ENCODE measurements at places on chromosomes 13 and 19.

GRCh38 chr13:99977334-99977911, 4.2 kb upstream of the ZIC2 start:
- no peak for DNase-seq

GRCh38 chr19:42208612-42209011, 8.9 kb downstream of the DEDD2 start:
- no peak for DNase-seq

- DNase-seq: no peak
These were observed 15.4 kb downstream of the TLE5 start for GRCh38 chr19:3046698-3047495.

- no peak for DNase-seq
These were observed 31.9 kb upstream of the USPL1 start for GRCh38 chr13:30585748-30586262.

- no peak for DNase-seq
These were observed 384 bp downstream of the TRAPPC2B start for GRCh38 chr19:57363688-57364181.

- DNase-seq: no peak
These were observed 1563.2 kb upstream of the MIR17HG start for GRCh38 chr13:89784161-89784809.

- no peak for DNase-seq
These were observed 1.2 kb upstream of the FOXO1 start for GRCh38 chr13:40667622-40667978.

- DNase-seq: no peak
These were observed 1262.5 kb downstream of the EFNB2 start for GRCh38 chr13:105272660-105273631.

- DNase-seq: no peak
These were observed 52.8 kb downstream of the TNFRSF19 start for GRCh38 chr13:23622985-23623384.

- DNase-seq: no peak
These were observed 483.7 kb upstream of the ATXN8OS start for GRCh38 chr13:69623973-69624372.

DNA sequence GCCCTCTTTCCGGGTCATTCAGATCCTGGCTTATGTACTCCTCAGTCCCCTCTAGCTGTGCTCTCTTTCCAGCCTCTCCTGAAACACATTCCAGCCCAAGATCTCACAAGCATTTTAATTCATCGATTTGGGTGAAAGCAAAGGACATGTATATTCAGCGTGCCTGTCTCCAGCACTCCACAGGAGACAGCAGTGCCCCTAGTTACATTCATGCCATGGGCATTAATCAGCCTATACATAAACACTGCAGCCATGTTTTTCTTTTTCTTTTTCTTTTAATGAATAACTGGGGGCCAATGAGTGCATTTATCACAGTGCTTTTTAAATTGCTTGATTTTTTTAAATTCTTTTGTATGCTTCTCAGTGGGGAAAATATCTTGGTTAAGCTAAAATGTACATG, 199.1 kb downstream of the DCT start:
- no peak for DNase-seq

DNA sequence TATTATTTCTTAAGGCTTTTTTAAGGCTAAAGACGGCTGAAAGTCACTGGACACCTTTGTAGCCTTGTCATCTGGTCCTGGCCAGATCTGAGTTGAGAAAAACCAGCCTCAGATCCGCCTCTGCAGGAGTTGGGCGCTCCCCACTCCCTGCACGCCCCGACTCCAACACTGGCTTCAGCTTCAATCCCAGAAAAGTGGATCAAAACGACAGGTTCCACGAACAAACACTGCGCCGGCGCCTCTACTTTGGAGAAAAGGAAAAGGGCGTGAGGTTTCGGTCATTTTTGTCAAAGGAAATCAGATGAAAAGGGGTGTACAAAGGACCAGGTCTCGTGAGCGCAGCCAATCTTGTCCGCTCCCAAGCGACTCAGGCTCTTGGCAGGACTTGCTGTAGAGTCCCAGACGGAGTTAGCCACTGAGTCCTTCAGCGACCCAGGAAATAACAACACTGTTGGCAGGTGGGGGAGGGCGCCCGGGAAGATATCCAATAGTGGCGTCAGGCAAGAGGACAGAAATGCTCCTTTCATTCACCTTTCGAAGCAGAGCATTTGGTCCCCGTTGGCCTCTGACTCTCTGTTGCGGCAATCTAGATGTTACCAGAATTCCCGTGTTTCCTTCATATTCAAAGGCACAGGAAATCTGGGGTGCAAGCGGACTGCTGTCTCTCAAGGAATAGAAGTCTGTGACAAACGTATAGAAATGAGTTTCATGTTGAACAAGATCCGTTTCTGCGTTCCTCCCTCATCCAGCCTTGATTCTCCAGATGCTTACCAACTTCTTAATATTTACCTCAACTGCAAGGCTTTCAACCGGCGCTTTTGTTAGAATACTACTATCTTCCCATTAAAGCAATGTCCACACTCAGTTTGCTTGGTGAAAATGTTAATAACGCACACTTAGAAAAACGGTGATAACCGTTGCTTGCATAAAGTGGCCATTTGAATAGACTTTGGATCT, 1.8 kb upstream of the CCNA1 start:
- DNase-seq: no peak

- DNase-seq: no peak
These were observed 50.8 kb upstream of the FLT1 start for GRCh38 chr13:28545583-28546333.

- no peak for DNase-seq
These were observed 4.6 kb downstream of the S1PR2 start for GRCh38 chr19:10226376-10227025.

DNA sequence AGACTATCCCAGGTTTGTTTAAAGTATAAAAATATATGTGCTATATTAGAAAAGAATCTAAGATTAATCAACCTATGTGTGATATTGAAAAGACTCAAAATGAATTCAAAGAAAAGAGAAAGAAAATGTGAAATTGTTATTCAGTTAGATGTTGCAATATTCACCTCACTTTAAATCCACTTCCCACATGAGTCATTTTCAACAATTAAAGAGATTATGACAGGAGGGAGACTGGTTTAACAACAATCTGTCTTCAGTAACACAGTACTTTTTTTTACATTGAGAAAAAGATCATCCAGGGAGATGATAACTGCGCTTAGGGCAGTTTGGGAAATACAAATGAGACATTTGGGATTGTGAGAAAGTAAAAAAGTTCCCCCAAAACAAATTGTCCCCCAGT, 1246.2 kb downstream of the SLITRK1 start:
- no peak for DNase-seq

DNA sequence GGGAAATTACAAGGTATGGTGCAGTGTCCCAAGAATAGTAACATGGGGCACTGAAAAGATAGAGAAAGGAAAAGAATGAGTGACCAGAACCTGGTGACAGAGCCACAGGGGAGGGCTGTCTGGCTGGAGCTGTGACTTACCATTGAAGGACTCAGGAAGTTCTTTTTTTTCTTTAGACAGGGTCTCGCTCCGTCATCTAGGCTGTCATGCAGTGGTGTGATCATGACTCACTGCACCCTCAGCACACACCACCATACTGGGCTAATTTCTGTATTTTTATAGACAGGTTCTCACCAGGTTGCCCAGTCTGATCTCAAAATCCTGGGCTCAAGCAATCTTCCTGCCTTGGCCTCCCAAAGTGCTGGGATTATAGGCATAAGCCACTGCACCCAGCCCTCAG, 8.8 kb upstream of the CPB2 start:
- peak; percentile 3 for DNase-seq

DNA sequence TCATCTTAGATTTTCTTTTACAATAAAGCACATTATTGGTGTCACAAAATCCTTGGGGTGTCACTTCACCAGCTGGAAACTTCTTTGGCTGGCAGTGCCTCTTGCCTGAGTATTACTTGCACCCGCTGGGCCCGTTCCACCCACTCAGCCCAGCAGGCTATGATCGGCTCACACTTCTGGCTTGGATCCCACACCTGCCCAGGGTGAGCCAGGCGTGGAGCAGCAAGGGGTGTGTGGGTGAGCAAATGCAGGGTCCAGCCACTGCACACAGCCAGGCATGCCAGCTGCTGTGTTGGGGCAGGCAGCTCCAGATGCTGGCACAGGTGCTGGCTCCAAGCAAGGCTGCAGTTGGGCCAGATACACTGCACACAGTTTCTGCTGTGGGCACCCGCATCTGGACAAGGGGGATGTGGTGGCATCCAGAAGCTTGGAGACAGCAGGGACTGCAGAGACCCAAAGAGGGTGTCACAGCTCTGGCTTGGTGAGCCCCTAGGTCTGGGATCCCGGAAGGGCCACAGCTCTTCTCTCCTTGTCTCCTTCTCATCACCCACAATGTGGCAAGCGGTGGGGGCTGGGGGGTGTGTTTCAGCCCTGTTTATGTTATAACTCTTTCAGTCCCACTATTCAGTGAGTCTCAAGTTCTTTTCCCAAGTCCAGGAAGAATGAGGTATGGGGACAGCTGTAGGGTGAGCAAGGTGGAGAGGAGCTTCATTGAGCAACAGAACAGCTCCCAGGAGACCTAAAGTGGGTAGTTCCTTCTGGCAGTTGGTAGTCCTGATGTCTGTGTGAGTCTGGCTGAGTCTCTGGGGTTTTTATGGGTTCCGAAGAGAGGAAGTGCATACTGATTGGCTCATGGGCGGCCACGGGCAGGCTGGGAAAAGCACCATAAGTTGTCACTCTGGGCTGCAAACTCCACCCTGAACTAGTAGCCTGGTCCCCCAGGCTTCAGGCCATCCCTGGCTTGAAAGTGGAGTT, 25.3 kb upstream of the TBC1D4 start:
- DNase-seq: no peak

GRCh38 chr13:42035905-42036521, 12.4 kb upstream of the DGKH start:
- no peak for DNase-seq
